ENCODE measurements at places on chromosomes 5 and 9.

DNA sequence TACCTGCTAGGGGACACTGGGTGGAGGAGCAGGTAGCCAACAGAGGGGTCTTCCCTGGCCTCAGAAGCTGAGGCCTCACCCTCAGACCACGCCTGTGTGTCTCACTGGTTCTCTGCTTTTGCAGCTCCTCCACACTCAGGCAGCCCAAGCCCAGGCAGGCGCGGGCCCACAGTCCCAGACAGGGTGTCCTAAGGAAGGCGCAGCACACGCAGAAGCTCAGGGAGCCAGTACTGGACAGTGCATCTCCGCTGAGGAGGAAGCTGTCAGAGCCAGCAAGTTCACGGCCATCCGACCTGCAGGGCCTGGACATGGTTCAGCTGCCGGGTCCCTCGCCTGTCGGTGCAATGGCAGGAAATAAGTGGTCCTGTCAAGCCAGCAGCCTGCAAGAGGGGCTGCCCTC is 25.3 kb downstream of the CFAP90 start:
- DNase-seq, result no peak

DNA sequence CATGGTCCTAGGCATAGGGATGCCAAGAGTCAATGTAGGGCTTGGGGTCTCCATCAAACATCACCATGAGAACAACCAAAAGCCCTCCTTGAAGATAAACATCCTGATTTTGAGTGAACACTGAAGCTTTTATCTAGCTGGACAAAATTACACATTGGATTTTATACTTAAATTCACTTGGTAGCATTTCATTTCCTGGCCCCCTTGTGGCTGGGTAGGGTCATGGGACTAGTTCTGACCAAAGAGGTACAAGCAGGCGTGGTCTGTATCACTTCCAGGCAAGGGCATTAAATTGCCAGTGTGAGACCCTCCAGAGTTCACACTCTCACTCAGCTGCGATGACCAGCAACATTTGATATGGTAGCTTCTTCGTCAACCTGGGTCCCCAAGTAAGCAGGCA is 320.3 kb downstream of the ACTL7B start:
- peak; percentile 38 for DNase-seq

- DNase-seq, result no peak
Measured at GRCh38 chr5:128036950-128037349, 46.6 kb upstream of the SLC12A2 start.

DNA sequence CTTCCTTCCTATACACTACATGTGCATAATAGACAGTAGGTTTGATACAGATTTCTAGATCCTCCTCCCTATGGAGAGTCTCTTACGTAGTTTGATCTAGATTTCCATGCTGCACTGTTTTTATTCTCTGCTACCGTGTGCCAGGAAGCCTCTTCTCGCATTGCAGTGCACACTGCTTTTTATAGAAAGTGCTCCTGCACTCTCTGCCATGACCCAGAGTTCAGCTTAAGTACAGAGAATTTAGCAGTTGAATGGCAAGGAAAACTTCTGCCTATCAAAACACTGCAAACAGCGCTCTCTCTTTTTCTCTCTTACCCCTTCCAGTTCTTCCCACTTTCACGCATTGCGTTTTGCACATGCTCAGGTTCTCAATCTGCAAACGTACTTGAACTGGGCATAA is 187.4 kb downstream of the ARHGAP26 start:
- DNase-seq, result no peak

- DNase-seq, result no peak
Measured at GRCh38 chr5:2523180-2523579, 228.3 kb downstream of the IRX2 start.

- DNase-seq, result no peak
Measured at GRCh38 chr9:92474587-92474986, 7.7 kb downstream of the ASPN start.

- peak; percentile 34 for DNase-seq
Measured at GRCh38 chr9:137441289-137441934, at the start of gene ENTPD8. TSS of gene ENTPD8 (minus strand) at chr9:137441357. CDS start at chr9:137438285, 3,072 bp downstream.

DNA sequence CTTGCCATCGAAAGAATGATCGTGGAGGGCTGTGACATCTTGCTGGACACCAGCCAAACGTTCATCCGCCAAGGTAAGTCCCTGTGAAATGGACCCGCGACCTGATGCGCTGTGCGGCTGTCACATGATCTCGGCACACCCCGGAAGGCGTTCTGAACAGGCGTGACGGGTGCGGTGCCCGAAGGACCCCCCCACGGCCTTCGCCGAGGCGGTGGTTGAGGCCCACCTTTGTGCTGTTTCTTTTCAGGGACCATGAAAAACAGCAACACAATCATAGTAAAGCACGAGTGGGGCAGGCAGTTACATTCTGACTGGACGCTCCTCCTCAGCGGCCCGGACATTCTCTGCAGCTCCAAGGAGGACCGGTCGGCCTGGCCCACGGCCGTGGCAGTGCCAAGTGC is 126.7 kb downstream of the RASGRF2 start:
- DNase-seq, result no peak

DNA sequence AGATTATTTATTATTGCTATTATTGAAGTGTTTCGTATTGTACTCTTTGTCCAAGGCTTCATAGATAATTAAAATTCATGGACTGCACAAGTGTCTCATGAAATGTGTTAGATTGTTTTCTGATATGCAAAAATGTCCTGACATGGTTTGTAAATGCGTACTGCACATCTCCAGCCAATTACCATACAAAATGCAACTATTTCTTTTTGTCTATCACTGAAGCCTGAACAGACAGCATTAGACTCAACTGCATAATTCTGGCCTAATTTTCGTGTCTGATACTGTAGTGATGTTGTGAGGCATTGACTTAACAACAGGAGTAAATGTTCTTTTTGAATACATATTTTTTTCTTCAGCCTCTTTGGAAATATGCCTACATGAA is 498.2 kb upstream of the CD180 start:
- DNase-seq, result no peak

DNA sequence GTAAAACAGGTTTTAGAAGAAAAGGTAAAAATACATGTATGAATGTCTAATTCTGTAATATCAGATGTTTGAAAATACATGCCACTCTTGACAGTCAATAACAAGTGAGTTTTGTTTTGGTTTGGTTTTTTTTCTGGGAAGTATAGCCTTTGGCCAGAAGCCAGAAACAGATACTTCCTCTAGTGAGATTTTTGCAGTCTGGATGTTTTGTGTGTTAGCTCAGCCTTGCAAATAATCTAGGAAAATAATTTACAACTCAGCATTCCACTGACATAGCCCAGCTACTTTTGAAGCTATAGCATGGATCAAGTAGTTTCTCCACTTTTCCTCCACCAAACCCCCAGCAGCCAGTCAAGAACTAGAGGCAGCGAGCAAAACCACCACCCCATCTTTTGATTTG is 56.7 kb downstream of the SLC1A1 start:
- peak; percentile 4 for DNase-seq

DNA sequence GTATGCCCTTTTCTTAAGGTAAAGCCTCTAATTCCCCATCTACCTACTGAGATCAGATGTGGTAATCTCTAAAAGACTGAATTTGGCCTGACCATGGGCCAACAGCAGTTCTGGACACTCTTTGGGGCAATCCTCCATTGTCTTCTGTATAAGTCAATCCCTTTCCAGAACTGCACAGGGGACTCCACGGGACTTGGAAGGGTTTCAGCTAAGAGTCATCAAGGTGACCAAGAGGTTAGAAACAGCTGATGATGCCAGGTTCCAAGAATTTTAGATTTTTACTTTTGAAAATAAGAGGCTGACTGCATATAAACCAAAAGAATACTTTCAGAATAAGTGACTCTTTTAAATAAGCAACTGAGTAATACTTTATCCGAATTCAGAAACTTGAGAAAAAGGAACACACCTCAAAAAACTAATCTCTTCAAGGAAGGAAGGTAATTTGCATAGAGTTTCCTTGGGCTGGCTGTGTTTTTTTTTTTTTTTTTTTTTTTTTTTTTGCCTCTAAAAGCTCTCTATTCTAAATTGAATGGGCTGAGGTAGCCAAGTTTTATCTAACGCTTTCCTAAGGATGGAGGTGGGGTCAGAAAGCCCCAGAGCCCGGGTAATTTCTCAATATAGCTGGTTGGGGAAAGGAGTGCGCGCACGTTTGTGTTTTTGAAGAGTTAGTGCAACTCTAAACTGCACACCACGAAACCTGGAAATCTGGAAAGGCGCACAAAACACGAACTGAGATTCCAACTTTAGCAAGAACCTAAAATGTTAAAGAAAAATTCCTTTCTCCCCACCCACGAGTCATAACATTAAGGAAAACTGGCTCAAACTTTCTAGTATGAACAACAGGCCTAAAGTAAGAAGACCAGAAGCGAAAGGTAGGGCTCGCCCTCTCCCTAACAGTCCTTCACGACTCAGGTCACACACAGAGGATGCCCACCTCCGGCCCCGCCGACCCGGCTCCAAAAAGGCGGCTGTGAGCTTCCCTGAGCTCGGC is 1.3 kb downstream of the VCP start:
- DNase-seq, result peak; percentile 38

DNA sequence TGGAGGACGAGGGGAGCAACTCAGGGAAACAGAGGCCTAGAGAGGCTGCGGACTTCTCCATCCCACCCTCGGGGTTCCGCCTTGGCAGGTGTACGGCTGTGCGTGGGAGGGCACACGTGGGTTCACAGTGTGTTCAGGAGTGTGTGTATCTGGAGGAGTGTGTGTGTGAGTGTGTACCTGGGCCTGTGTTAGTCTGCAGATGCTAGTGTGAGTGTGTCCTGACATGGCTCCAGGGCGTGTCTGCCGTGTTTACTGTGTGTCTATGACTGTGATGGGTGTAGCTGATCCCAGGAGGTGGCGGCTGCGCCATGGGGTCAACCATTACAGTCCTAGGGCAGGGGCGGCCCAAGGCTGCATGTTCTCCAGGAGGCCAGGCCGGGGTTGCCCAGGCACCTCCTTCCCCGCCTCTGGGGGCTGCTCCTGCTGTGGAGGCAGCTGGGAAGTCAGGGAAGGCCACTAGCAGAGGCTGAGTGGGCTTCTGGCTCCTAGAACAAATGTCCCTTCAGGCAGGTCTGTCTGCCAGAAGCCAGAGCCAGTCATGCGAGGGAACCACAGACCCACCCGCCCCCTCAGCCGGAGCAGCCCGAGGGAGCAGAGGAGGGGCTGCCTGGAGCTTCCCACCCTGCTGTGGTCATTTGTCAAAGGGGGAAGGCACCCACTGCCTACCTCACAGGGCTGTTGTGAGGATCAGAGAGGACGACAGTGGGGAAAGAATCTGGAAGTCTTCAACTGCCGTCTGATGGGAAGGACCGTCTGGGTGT is 21.4 kb downstream of the CRB2 start:
- no peak for DNase-seq

- no peak for DNase-seq
Measured at GRCh38 chr5:132013006-132013689, 1.7 kb upstream of the ACSL6 start.

DNA sequence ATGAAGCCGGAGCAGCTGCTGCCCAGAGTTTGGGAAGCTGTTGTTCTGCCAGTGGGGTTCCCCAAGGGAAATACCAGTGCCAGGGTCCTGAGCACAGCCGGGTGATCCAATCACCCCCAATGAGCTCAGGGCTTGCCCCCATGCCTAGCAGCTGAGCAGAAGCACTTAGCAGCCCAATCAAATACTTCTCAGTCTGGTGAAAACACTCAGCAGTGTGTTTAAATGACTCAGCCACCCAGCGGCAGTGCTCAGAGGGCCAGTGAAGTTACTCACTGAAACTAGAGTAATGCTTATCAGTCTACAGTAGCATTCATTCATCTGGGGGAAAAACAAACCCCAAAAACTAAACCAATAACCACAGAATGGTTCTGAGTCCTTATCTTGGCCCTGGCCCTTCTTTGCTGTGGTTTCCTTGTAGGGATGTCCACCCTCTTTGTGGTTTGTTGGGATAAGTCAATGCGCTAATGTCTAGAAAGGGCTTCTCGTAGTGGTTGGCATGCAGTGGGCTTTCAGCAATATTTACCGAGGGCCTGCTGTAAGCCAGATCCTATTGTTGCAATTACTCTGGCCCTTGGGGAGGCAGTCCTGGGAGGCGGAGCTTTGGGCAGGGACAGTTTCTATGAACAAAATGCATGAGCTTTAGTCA is 43.1 kb downstream of the LHX2 start:
- DNase-seq, result peak; percentile 92

GRCh38 chr9:93677048-93677571 is 100.7 kb downstream of the PHF2 start:
- DNase-seq, result no peak

DNA sequence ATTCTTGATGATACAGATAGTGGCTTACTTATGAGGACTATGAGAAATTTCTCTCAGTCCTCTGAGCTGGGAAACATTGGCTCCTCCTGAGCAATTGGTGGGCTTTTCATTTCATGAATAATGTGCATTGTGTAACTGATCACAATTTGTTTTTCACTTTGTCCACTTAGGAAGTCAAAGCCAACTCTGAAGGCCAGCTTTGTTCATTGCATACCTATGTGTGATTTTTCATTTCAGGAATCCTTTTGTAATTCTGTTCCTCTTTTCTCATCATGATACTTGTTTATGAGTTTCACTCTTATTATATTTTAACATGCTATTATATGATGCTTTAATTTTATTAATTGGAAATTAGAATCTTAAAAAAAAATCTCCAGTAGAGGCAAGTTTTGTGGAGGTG is 483.0 kb downstream of the EBF1 start:
- no peak for DNase-seq

- no peak for DNase-seq
Measured at GRCh38 chr5:119271758-119272730, 83.8 kb upstream of the TNFAIP8 start.

DNA sequence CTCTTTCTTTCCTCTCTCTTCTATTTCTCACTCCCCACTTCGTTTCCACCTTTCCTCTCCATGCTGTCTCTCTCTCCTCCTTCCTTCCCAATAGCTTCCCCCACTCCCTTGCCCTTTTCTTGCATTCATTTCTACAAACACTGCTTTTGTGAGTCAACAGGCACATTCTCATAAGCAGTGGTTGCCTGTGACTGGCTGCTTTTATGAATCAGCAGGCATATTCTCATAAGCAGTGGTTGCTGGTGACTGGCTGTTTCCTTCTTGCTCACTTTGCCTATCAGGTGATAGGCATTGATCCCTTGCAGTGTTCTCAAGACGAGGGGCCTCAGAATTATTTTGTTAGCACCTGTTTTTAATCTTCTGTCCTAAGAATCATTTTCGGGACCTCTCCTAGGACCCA is 116.1 kb upstream of the ACTBL2 start:
- DNase-seq, result no peak

- DNase-seq, result no peak
Measured at GRCh38 chr9:92514635-92515034, 21.2 kb downstream of the ECM2 start.

DNA sequence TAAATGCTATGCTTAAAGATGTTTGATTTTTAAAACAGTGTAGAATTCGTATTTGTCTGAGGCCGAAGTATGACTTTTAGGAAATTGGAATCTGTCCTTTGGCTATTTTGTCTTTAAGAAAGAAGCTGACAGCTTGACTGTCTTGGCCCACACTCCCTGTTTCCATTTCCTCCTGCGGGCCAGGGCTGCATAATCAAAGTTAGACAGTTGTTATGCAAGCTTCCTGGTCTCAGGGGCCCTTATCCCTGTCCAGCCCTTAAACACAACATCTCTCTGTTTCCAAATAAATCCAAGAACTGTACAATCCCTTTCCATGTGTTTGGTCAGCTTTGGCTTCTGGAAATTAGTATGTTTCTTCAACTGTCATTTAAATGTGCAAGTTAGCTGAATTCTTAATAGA is 54.6 kb upstream of the ECM2 start:
- DNase-seq, result peak; percentile 26
